CD4-positive, alpha-beta T cell treated with Interferon alpha-2 for 1 hour (primary cell): ENCODE measurements at places on chromosomes 16 and 17.

- DNase-seq: peak; percentile 63
These were observed 878 bp upstream of the DNAJA2 start for GRCh38 chr16:46974352-46974751.

DNA sequence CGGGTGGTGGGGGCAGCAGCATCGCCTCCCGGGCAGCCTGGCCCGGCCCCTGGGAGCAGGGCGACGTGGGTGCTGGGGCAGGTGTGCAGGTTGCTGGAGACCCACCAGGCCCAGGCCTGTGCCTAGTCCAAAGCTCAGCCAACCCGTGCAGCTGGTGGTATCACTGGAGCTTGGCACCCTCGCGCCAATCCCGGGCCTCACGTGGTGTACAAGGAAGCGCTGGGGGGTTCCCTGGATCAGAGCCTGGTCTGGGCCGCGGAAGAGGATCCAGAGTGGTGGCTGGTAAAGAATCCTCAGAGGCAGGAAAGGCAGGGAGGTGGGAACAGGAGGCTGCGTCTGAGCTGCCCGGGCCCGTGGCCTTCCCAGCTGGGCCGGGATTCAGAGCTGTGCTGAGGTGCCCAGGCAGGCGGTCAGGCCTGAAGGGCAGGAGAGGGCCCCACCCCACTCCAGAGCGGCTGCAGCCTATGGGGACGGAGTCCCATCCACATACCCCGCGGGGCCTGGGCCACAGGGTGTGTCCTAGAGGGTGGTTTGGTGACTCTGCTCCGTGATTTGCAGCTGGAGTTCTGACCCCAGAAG lies 36.2 kb downstream of the ZFPM1 start:
- DNase-seq: no peak

- peak; percentile 19 for DNase-seq
These were observed 1.4 kb downstream of the APRT start for GRCh38 chr16:88810166-88810911.

- DNase-seq: no peak
These were observed 139.8 kb downstream of the KATNIP start for GRCh38 chr16:27689711-27690110.

DNA sequence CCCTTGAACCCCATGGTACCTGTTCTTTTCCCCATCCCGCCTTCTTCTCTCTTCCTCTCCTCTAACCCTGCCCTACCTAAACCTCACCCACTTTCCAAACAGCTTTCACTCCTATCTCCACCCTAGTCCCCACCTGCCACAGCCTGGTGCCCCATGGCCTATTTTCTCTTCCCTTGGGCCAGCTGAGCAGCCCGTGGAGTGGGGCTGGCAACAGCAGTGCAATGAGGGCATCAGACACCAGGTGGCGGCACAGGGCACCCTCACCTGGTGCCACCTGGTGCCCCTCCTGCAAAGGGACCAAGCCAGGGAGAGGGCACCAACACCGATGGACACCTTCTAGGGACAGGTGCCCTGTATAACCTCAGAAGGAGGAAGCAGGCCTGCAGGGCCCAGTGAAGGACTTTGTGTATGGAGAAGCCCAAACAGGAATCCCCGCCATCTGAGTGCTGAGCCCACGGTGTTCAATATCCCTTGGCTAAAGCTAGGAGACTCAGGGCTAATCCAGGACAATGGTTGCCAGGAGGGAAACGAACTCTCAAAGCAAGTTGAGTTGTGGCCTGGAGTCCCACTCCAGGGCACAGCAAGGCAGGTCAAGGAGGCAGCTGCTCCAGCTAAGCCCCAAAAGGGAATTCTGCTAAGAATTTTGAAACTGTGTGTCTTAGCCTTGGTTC lies 4.0 kb upstream of the ABCC3 start:
- DNase-seq: peak; percentile 60

DNA sequence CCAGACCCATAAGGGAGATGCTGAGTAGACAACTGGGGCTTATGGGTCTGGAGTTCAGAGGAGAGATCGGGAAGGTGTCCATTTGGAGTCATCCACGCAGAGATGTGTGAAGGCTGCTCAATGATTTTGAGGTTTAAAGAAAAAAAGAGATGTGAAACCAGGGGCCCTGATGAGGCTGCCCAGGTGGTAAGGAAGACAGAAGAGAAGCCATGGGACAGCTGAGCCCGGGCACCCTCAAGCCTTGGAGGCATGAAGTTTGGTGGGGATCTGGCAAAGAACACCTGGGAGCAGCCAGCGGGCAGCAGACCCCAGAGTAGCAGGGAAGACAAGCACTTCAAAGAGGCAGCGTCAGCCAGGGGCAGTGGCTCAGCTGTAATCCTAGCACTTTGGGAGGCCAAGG lies 20.8 kb upstream of the MYO15B start:
- peak; percentile 18 for DNase-seq

GRCh38 chr16:22217890-22218730 lies 12.0 kb downstream of the EEF2K start:
- peak; percentile 38 for DNase-seq

- DNase-seq: no peak
These were observed 64.9 kb downstream of the ARHGAP17 start for GRCh38 chr16:24950275-24950674.

GRCh38 chr17:50585891-50586290 lies 25.4 kb downstream of the CACNA1G start:
- DNase-seq: no peak
